Astrocyte (in vitro differentiated cells and primary cell): ENCODE measurements at places on chromosomes 5 and 9. TPM values are rescaled to one million over a fixed set of nuclear protein-coding genes. Genes with fewer than 3 reads are reported as not detected.

CYLC2 gene
- not detected in 2 replicates for total RNA-seq

DNA sequence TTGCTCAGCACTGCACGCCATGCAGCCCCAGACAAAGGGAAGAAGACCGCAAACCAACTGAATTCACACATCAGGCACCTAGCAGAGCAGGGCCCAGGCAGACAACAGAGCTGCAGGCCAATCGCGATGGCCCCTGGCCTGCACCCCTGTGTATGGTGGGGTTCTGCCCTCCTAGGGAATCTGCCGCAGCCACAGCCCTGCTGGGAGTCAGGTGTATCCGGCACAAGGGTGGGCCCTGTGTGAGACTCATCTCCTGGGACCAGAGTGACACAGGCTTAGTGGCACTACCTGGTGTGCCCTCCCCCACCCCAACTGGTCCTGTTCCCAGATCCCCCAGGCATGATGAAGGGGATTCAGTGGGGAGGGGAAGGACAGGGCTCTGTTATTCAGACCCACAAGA lies 122.8 kb downstream of the ATPSCKMT start:
- no peak overlapping the region for H3K4me3 ChIP-seq
- no peaks in the 10 kb centered on the region for H3K27me3 ChIP-seq
- no peaks in the 10 kb centered on the region for H3K4me1 ChIP-seq
- DNase-seq: no peak
- no peaks in the 10 kb centered on the region for H3K36me3 ChIP-seq

ENC1 gene
- total RNA-seq: 363 and 389 TPM in 2 replicates

- no peak for DNase-seq
- H3K27ac ChIP-seq: no peak overlapping the region
- H3K36me3 ChIP-seq: no peaks in the 10 kb centered on the region
- peaks cover under 1% of the 10 kb centered on the region for H3K27me3 ChIP-seq
These were observed 15.3 kb downstream of the PPARGC1B start for GRCh38 chr5:149745212-149745942.
